ENCODE measurements at places on chromosomes 3 and 15. TPM values are rescaled to one million over a fixed set of nuclear protein-coding genes. Genes with fewer than 3 reads are reported as not detected.

Gene GOLGA8J
- polyA plus RNA-seq: 0.06 TPM

Gene P2RY14
- polyA plus RNA-seq: 0.10 TPM

Gene MAN2C1
- 44.3 TPM for polyA plus RNA-seq

GRCh38 chr3:193372783-193373182 lies 5.8 kb downstream of the ATP13A5 start:
- no peak overlapping the region for H3K4me3 ChIP-seq
- H3K27ac ChIP-seq: no peak overlapping the region

DNA sequence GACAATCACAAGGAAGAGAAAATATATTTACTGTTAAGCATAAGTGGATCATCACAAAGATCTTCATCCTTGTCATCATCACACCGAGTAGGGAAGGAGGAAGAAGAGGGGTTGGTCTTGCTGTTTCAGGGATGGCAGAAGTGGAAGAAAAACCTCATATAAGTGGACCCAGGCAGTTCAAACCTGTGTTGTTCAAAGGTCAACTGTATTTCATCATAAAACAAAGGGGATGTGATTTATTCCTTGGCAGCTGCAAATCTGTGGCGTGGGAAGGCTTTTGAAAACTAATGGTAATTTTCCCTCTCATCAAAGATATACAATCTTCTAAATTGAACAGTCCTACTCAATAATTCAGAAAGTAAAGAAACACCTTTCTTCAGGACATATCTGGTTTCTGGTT lies 129.9 kb upstream of the ABI3BP start:
- no peaks in the 10 kb centered on the region for H3K36me3 ChIP-seq
- no peaks in the 10 kb centered on the region for H3K4me1 ChIP-seq
- no peak overlapping the region for H3K4me3 ChIP-seq

GRCh38 chr3:183898028-183898431 lies 13.3 kb upstream of the PARL start:
- no peaks in the 10 kb centered on the region for H3K27me3 ChIP-seq
- no peak overlapping the region for H3K4me3 ChIP-seq
- no peak for DNase-seq
- no peaks in the 10 kb centered on the region for H3K4me1 ChIP-seq

GRCh38 chr15:41899854-41900442 lies 6.1 kb upstream of the SPTBN5 start:
- peaks cover 2% of the 10 kb centered on the region for H3K4me1 ChIP-seq
- no peak for DNase-seq
- peaks cover 10% of the 10 kb centered on the region for H3K36me3 ChIP-seq

- H3K36me3 ChIP-seq: no peaks in the 10 kb centered on the region
- H3K27me3 ChIP-seq: no peaks in the 10 kb centered on the region
- no peak for DNase-seq
Observed at GRCh38 chr3:42117175-42118008, 26.2 kb downstream of the TRAK1 start.

DNA sequence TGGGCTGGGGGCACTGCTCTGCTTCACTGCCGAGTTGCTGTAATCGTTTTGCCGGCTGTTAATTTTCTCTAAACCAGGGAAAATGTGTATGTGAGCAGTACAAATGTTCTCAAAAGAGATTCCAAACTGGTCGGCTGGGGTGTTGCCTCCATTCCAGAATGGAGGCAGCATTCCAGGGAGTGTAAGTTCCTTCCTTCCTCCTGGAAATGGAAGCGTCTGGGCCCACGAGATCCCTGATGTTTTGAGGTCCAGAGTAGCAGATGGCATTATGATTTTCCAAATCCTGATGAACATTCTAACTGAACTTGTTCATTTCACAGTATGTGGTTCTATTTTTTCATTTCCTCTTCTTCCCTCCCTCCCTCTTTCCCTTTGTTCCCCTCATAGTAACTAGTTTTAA lies 64.4 kb upstream of the SKOR1 start:
- no peaks in the 10 kb centered on the region for H3K27me3 ChIP-seq
- DNase-seq: no peak
- H3K27ac ChIP-seq: no peak overlapping the region
- H3K4me3 ChIP-seq: no peak overlapping the region
- no peaks in the 10 kb centered on the region for H3K36me3 ChIP-seq
- peaks cover 4% of the 10 kb centered on the region for H3K4me1 ChIP-seq

GRCh38 chr3:104956620-104957345 lies 409.9 kb upstream of the ALCAM start:
- H3K27ac ChIP-seq: no peak overlapping the region
- H3K36me3 ChIP-seq: no peaks in the 10 kb centered on the region
- DNase-seq: no peak
- H3K4me3 ChIP-seq: no peak overlapping the region
- H3K4me1 ChIP-seq: no peaks in the 10 kb centered on the region

- H3K27ac ChIP-seq: no peak overlapping the region
- H3K27me3 ChIP-seq: no peaks in the 10 kb centered on the region
- peaks cover 21% of the 10 kb centered on the region for H3K36me3 ChIP-seq
- no peaks in the 10 kb centered on the region for H3K4me1 ChIP-seq
- no peak for DNase-seq
- H3K4me3 ChIP-seq: no peak overlapping the region
Observed at GRCh38 chr15:59158701-59159034, 48.0 kb upstream of the LDHAL6B start.
